Prostate gland (tissue), 2 donors: ENCODE measurements at places on chromosomes 1 and 21.
A peak's percentile ranks its signal among the peaks of the same experiment; 100 is the strongest.

DNA sequence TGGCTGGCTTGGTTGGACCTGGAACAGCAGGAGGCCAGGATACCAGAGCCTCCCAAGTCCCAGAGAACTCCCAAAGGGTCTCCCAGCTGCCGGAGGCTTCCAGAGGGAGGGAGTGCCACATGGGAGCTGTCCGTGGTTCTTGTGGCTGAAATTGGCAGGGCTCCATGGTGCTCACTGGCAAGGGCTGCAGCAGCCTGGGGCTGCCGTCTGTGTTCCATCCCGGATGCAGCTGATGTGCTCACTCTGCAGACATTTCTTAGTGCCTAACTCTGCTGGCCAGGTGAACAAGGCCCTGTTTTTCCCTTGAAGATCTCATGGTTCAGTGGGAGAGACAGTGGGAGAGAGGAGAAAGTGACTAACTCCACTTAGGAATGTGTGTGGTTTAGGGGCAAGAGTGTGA lies 261.1 kb downstream of the CAMTA1 start:
- no peak overlapping the region for H3K27ac ChIP-seq
- H3K4me1 ChIP-seq: no peaks in the 10 kb centered on the region
- H3K27me3 ChIP-seq: peaks cover 8% of the 10 kb centered on the region
- H3K4me3 ChIP-seq: no peak overlapping the region

DNA sequence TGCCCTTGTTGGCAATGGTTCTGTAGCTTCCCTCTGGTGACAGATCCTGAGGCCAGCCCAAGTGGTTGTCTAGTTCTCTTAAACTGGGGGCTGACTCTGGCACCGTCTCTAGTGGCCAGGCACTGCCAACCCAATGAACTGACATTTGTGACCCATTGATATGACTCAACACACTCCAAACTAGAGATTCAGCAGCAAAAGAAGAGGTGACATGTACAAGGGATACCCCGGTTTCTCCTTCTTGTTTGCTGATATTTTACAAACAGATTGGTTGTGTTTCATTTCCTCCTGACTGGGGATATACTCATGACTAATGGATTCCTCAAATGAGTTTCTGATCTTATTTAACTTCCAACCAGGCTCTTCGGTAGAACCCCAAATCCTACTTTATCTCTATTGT lies 65.9 kb upstream of the DNAJC6 start:
- H3K27ac ChIP-seq: no peak overlapping the region
- no peaks in the 10 kb centered on the region for H3K36me3 ChIP-seq
- no peak for DNase-seq
- no peaks in the 10 kb centered on the region for H3K27me3 ChIP-seq
- no peaks in the 10 kb centered on the region for H3K4me1 ChIP-seq
- H3K4me3 ChIP-seq: no peak overlapping the region

DNA sequence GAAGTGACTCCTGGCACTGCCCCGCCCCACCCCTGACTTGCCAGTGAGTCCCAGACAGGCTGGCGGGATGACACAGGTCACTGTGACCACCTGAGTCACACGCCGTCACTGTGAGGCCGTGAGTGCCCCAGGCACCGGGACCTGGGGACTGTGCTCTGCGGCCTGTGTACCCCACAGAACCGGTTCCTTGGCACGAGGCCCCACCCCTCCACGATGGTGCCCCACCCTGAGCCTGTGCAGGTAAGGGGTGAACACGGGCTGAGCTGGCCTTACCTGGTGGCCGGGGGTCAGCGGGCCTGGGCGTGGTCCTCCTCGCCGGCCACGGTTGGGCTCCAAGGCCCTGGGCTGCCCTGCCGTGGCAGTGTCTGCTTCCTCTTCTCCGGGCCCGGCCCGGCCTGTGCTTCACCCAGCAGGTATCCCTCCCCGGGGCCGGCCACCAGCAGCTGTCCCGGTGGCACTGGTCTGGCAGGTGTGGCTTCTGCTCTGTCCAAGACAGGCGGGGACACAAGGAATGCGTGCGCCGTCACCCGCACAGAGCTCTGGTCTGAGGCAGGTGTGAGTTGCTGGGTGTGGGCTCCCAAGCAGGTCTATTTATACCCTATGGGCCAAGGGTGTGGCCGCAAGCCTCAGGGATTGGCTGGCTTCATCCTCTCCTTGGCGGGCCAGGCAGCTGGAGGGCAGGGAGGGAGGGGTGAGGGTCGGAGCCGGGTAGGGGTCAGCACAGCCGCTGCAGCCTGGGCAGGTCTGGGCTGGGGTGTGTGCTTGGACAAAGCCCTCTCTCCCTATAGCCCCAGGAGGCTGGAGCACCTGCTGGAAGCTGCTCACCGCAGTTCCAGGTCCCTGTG lies at the start of gene RNF223:
Gene RNF223 (minus strand): TSS at position 564 of the 845 bp plus-strand sequence. CDS start 1,740 bp downstream, outside the sequence.
- no peaks in the 10 kb centered on the region for H3K27me3 ChIP-seq
- peaks cover 2% of the 10 kb centered on the region for H3K4me1 ChIP-seq
- no peaks in the 10 kb centered on the region for H3K36me3 ChIP-seq
- H3K4me3 ChIP-seq: peak within 1 kb of the TSS; percentile 17
- H3K27ac ChIP-seq: peak within 1 kb of the TSS; percentile 51

GRCh38 chr1:9787702-9788101 lies 36.1 kb downstream of the CLSTN1 start:
- H3K4me1 ChIP-seq: no peaks in the 10 kb centered on the region
- H3K27ac ChIP-seq: no peak overlapping the region
- no peaks in the 10 kb centered on the region for H3K36me3 ChIP-seq
- no peaks in the 10 kb centered on the region for H3K27me3 ChIP-seq

DNA sequence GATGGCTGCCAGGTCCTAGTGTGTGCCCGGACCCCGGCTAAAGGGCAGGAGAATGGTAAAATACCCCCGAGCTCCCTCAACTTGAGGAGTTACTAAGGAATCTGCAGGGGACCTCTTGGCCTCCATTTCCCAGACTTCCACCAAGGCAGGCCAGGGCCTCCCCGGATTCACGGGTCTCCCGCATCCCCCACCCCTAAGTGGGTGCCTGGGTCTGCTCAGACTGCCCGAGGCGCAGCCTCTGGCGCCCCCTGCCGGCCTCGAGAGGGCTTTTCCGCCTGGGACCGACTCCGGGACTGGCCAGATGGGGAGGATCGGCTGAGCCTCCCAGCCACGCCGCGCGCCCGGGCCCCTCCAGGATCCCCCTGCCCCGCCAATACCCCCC lies 1.7 kb downstream of the PLEKHG5 start:
- peak overlapping the region; percentile 66 for H3K4me3 ChIP-seq
- H3K27ac ChIP-seq: peak overlapping the region; percentile 82
- no peaks in the 10 kb centered on the region for H3K36me3 ChIP-seq
- DNase-seq: peak; percentile 66
- no peaks in the 10 kb centered on the region for H3K27me3 ChIP-seq

DNA sequence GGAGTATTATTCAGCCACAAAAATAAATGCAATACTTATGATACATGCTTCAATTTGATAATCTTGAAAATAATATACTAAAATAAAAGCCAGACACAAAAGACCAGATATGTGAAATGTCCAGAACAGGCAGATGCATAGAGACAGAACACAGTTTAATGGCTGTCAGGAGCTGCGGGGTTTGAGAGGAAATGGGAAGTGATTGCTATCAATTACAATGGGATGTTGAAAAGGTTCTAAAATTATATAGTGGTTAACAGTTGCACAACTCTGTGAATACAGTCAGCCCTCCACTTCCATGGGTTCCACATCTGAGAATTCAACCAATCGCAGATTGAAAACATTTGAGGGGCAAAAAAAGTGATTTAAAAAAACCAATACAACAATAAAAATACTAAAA lies 54.0 kb downstream of the LTN1 start:
- no peaks in the 10 kb centered on the region for H3K4me1 ChIP-seq
- no peak overlapping the region for H3K4me3 ChIP-seq
- no peaks in the 10 kb centered on the region for H3K27me3 ChIP-seq

DNA sequence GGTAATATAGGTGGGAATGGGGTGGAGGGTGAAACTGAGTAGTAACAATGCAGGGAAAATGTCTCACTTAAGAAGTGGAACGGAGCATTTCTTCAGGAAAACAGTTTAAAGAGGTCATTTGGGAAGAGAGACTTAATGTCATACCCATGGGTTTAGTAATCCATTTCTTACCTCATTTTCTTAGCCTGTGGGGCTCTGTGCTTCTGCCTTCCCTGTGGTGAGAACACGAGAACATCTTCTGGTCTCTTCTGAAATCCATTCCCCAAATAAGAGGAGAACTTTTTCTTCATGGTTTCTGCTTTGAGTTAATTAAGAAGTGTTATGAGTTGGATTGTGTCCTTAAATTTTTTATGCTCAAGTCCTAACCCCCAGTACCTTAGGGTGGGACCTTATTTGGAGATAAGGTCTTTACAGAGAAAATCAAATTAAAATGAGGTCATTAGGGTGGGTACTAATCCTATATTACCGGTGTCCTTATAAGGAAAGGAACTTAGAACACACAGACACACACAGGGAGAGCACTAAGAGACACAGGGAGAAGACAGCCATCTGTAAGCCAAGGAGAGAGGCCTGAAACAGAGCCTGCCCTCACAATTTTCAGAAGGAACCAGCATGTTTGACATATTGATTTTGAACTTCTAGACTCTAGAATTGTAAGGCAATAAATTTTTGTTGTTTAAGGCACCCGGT lies 5.4 kb downstream of the CCDC190 start:
- no peak for DNase-seq
- no peak overlapping the region for H3K4me3 ChIP-seq
- H3K4me1 ChIP-seq: no peaks in the 10 kb centered on the region
- H3K27me3 ChIP-seq: no peaks in the 10 kb centered on the region

- H3K27ac ChIP-seq: no peak overlapping the region
- H3K4me3 ChIP-seq: no peak overlapping the region
- DNase-seq: no peak
- H3K4me1 ChIP-seq: no peaks in the 10 kb centered on the region
- H3K36me3 ChIP-seq: no peaks in the 10 kb centered on the region
- no peaks in the 10 kb centered on the region for H3K27me3 ChIP-seq
Measured at GRCh38 chr1:213008564-213008963, 7.1 kb downstream of the ANGEL2 start.

- no peaks in the 10 kb centered on the region for H3K27me3 ChIP-seq
- H3K36me3 ChIP-seq: no peaks in the 10 kb centered on the region
- no peak for DNase-seq
- H3K4me1 ChIP-seq: no peaks in the 10 kb centered on the region
- no peak overlapping the region for H3K27ac ChIP-seq
- H3K4me3 ChIP-seq: no peak overlapping the region
Measured at GRCh38 chr1:51964309-51964696, 26.2 kb downstream of the RAB3B start.

DNA sequence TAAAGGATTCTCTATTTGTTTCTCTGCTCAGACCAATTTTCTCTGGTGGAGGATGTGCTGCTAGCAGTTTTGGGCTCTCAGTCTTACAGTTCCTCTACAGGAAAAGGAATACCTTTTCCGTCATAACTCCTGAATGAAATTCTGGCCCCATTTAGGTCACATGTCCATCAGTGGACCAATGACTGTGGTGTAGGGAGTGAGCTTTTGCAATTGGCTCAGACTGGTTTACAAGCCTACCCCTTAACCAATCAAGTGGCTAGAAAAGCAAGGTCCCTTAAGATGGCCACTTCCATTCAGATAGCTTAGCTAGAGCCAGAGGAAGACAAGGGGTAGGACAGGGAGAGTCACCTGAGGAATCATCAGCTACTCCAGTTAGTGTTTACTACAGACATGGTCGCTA lies 16.4 kb upstream of the ZNF281 start:
- no peak overlapping the region for H3K27ac ChIP-seq
- H3K27me3 ChIP-seq: no peaks in the 10 kb centered on the region
- DNase-seq: no peak
- H3K4me3 ChIP-seq: no peak overlapping the region
- no peaks in the 10 kb centered on the region for H3K36me3 ChIP-seq
- H3K4me1 ChIP-seq: no peaks in the 10 kb centered on the region

- no peaks in the 10 kb centered on the region for H3K36me3 ChIP-seq
- H3K27ac ChIP-seq: peak overlapping the region; percentile 81
- H3K4me1 ChIP-seq: no peaks in the 10 kb centered on the region
Measured at GRCh38 chr1:64471218-64472039, 1.5 kb downstream of the CACHD1 start.

DNA sequence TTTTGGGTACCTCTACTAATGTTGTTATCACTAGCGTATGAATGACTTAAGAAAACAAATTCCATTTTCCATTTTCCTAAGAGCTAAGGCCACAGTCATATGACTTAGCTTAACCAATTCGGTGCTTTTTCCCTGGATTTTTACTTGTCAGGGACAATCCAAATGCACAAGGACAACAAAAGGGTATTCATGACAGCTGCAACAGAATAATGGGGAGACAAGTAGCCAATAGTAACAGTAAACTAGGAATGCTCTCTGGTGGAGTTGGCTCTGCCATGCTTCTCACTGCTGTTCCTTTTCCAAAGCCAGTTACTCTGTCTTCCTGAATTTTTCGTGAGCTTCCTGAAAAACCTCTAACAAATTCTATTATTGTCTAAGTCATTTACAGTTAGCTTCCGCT lies 52.9 kb downstream of the LRRIQ3 start:
- H3K4me3 ChIP-seq: no peak overlapping the region
- no peak for DNase-seq
- no peak overlapping the region for H3K27ac ChIP-seq
- no peaks in the 10 kb centered on the region for H3K27me3 ChIP-seq
- no peaks in the 10 kb centered on the region for H3K36me3 ChIP-seq

- no peak overlapping the region for H3K4me3 ChIP-seq
- peak overlapping the region; percentile 91 for H3K27ac ChIP-seq
- no peaks in the 10 kb centered on the region for H3K36me3 ChIP-seq
- H3K4me1 ChIP-seq: peaks cover 37% of the 10 kb centered on the region
- H3K27me3 ChIP-seq: no peaks in the 10 kb centered on the region
Measured at GRCh38 chr1:27569506-27570291, 34.2 kb downstream of the AHDC1 start.

DNA sequence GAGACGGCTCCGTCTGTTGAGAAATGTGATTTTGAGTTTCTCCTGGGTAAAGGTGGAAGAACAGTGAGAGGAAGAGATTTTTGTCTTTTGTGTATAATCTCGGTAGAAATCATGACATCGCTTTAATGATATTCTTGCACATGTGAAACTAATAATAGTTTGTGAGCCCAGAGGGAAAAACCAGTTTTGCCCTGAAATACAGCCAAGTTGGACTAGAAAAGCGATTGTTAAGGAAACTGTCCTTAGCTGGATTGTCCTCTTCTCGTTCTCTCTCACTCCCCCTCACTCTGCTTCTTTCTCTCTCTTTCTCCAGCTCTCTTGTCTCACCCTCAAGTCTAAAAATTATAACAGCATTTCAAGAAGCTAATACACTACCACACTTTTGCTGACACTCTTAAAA lies 17.1 kb downstream of the KCNJ6 start:
- no peaks in the 10 kb centered on the region for H3K4me1 ChIP-seq
- no peaks in the 10 kb centered on the region for H3K36me3 ChIP-seq
- no peak overlapping the region for H3K4me3 ChIP-seq
- peak; percentile 19 for DNase-seq
- no peaks in the 10 kb centered on the region for H3K27me3 ChIP-seq

- H3K4me1 ChIP-seq: no peaks in the 10 kb centered on the region
- DNase-seq: no peak
- peaks cover 69% of the 10 kb centered on the region for H3K27me3 ChIP-seq
Measured at GRCh38 chr1:118999348-119000071, 11.4 kb upstream of the TBX15 start.

DNA sequence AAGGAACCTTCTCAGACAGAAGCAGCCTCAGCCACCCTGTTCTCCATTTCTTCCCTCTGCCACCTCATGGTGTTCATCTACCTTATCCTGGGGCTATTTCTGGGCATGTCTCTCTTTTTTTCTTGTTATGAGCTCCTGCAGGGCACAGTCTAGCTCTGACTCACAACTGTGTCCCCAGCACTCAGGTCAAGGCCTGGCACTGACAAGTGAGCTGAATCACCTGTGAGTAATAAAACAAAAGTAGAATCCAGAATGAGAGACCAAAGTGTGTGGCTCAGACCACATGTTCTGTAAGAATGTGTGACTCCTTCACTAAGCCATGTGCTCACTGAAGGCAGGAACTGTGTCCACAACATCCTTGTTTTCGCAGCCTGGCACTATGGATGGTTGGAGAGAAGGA lies 23.2 kb downstream of the C1orf94 start:
- H3K27me3 ChIP-seq: no peaks in the 10 kb centered on the region
- H3K36me3 ChIP-seq: no peaks in the 10 kb centered on the region
- no peak overlapping the region for H3K4me3 ChIP-seq
- no peaks in the 10 kb centered on the region for H3K4me1 ChIP-seq
- DNase-seq: no peak
